Neuronal stem cell (in vitro differentiated cells): ENCODE measurements at places on chromosomes 13 and 19.

DNA sequence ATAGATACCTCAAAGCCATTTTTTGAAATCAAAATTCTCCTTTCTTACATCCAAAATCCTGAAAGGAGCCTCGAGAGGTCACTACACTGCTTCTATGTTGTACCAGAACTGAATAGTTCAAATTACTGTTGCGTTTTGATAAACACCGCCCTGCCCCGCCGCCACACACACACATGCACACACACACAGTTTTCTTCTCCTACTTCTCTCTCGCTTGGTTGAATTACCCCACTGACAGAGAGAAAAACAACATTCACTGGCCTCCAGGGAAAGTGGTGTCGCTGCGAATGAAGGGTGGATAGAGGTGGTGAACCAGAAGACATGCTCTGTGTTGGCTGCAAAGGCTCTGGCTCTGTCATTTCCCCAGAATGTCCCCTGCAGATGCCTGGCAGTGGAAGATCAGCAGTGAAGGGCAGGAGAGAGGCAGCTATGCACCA lies 183.4 kb upstream of the RFC3 start:
- DNase-seq, result no peak

GRCh38 chr19:1076046-1076386 lies 9.0 kb downstream of the ARHGAP45 start:
- DNase-seq, result no peak

DNA sequence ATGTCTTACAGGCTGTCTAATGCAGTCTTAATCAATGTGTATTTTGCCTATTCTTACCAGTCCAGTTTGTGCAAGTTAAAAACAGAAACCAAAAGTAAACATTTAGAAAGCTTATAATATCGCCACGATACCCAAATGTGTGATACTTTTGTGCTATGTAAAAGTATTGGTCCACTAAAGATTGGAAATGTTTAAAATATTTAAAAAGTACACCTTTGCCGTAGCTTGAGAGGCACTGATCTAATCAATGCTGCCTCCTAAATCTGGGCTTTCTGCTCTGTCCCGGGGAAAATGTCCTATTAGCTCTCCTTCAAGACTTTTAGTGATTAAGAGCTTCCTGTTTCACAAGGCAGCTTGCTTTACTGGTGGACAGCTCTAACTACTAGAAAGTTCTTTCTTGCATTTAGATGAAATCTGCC lies 64.7 kb downstream of the DNAJC15 start:
- DNase-seq, result no peak

- no peak for DNase-seq
Observed at GRCh38 chr19:35822579-35822978, 9.9 kb upstream of the PRODH2 start.

DNA sequence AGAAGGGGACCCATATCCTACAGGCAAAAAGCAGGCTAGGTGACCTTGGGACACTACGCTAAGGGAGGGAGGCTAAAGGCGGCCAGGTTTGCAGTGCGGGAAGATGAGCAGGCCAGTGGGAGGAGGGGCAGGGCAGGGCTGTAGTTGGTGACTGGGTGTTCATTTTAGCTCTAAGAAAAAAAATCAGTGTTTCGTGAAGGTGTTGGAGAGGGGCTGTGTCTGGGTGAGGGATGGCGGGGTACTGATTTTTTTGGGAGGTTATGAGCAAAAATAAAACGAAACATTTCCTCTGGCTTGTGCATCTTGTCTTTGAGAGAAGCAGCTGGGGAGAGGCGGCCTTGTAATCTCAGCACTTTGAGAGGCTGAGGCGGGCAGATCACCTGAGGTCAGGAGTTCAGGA lies 4.3 kb upstream of the NUP62 start:
- no peak for DNase-seq

GRCh38 chr19:42081584-42082203 lies 5.7 kb downstream of the ZNF574 start:
- DNase-seq, result no peak

DNA sequence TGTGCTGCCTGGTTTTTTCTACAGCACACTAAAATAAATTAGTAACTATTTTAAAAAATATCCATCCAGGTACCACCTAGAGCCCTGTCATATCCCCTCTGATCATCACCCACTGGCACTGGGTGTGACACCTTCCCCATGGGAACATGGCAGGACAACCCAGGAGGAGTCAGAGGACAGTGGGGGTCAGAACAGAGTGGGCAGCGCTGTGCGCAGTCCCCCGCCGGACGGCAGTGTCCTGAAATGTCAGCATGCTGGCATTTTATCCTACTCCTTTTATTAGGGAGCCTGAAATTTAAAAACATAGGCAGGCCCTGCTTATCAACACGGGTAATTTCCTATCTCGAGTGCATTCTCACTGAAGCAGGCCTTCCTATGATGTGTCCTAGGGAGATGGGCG lies 42.1 kb upstream of the GAS6 start:
- DNase-seq, result no peak

DNA sequence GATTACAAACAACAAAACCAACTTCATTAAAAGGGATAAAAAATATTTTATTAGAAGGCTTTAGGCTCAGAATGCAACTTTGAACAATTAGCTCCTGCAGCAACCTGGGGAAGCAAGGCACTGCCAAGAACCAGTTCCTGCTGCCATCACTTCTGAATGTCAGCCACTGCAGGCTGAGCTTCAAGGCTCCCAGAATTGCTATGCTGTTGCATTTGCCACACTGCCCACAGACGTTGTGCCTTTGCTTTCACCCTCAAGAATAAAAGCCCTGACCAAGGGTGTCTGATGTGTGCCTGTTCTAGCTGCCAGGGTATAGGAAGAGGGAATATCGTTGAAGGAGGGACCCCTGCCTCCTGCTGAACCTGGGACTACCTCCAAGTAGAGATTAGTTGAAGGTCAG lies 238.4 kb downstream of the ITGBL1 start:
- DNase-seq, result no peak

DNA sequence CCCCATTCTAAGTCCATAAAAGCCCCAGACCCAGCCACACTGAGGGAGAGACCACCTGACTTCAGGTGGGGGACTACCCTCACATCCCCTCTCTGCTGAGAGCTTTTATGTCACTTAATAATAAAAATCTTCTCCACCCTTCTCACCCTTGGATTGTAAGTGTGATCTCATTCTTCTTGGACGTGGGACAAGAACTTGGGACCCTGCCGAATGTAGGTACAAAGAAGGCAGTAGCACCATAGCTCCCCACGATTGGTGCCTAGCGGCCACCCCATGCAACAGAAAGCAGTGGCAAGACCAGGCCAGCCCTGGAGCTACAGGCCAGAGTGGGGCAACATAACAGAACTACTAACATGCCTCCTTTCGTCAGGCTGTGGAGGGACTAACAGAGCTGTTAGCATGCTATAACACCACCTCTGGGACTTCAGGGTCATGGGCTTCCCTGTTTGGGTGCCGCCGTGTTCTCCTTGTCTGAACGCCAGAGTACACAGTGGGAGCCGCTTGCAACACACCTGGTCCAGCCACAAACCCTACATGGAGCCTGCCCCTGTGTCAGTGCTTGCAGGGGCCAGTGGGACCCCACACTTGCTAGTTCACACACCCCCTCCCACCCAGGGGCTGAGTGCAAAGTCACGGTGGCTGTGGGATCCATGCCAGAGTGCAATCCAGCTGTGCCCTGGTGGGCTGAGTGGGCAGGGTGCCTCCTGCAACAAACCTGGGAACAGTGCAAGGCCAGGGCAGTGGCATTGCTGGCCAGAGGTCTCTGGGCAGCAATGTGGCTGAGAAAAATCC lies 5.2 kb upstream of the FBXO17 start:
- DNase-seq, result no peak

- DNase-seq, result peak; percentile 15
Observed at GRCh38 chr13:32824675-32825074, 191.5 kb upstream of the KL start.

- DNase-seq, result no peak
Observed at GRCh38 chr13:102999499-102999898, 66.7 kb downstream of the SLC10A2 start.

GRCh38 chr19:48394331-48395169 lies 1.1 kb downstream of the GRIN2D start:
- no peak for DNase-seq

DNA sequence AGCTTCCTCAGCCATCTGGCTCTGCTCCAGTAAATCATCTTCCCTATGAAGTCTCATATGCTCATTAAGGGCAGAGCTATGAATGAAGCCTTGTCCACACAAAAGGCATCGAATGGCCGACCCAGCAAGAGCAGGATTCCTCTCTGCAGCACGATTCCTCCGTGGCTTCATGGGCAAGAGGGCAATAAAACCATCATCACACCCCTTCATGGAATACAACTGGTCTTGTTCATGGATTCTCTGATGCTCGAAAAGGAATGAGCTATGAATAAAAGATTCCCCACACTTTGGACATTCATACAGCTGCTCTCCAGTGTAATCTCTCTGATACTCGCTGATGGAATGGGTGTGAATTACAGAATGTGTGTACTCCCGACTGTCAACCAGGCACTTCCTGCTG lies 25.9 kb downstream of the PEG3 start:
- no peak for DNase-seq

GRCh38 chr19:46697204-46697960 lies 19.5 kb downstream of the PRKD2 start:
- DNase-seq, result peak; percentile 89

DNA sequence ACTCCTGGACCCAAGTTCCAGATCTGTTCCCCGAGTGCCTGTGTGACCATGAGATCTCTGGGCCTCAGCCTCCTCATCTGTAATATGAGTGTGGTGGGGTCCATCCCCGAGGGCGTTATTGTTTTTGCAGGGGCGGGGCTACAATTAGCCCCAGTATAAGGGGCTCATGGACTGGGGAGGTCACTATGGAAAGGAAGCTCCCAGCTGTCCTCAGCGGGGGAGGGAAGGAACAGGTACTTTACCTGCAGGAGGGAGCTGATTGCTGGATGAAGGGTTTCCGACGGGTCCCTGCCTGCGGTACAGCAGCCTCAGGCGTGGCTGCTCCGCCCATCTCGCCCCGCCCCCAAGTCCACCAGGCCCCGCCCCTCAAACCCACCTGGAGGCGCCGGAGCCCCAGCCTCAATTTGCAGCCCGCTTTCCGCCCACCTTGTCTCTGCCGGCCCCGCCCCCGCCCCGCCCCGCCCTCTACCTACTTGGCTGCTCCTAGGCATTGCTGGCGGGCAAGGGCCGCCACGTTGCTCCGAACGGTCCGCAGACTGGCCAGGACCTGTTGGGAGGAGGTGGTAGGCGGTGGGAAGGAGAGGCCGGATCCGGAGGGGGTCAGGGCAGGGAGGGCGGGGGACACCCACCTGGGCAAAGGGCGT lies 5.5 kb downstream of the PDE4C start:
- DNase-seq, result no peak

GRCh38 chr13:50133358-50133953 lies 118.2 kb downstream of the KCNRG start:
- no peak for DNase-seq

DNA sequence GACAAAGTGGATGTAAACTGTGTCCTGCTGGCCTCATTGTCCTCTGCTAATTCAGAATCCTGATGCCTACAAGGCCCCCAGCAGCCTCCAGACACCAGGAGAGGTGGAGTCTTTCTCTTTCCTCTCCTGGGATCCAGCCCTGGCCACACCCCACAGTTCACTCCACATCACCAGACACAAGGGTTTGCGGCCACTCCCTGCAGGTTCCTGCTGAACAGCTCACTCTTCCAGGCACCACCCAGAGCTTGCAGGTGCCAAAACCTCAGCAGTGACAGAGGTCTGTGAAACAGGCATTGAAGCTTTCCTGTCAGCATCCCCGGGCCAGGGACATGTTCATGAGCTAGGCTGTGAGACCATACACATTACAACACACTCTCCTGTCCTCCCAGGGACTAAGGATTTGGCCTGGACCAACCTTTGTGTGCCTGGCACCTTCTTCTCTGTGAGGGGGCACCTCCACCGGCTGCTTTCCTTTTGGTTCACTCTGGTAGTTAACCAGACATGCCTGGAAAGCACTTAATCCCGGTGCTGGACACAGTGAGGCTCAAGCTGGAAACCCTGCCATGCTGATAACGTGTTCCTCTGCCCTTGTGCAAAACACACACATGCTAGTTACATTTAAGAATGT lies 11.1 kb upstream of the ATP12A start:
- no peak for DNase-seq

GRCh38 chr13:23656637-23657371 lies 86.6 kb downstream of the TNFRSF19 start:
- no peak for DNase-seq

DNA sequence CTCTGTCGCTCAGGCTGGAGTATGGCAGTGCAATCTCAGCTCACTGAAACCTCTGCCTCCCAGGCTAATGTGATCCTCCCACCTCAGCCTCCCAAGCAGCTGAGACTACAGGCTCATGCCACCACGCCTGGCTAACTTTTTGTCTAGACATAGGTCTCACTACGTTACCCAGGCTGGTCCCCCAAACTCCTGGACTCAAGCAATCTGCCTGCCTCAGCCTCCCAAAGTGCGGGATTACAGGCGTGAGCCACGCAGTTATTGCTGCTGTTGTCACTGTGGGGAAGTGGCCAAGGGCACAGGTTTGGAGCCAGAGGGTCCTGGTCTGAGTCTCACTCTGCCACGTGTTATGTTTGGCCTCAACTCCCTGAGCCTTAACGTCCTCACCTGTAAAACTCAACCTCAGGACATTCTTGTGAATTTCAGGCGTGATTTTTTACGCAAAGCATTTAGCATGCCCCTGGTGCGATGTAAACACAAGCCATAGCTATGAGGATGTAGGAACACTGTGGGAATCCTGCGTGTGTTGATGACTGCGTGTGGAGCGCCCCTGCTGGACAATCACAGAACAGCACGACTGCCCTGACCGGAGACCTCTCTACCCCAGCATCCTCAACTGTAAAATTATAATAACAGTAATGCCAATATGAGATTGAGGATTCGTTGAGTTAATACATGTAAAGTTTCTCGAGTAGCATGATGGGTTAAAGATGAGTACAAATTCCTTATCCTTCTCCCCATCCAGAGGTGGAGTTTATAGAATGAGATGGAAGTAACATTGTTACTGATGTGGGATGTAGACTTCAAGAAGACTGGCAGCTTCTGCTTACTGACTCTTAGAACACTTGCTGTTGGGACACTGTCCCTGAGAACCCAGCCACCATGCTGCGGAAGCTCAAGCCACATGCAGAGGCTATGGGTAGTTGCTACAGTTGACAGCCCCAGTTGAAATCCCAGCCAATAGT lies 41.8 kb upstream of the PNMA8B start:
- no peak for DNase-seq

DNA sequence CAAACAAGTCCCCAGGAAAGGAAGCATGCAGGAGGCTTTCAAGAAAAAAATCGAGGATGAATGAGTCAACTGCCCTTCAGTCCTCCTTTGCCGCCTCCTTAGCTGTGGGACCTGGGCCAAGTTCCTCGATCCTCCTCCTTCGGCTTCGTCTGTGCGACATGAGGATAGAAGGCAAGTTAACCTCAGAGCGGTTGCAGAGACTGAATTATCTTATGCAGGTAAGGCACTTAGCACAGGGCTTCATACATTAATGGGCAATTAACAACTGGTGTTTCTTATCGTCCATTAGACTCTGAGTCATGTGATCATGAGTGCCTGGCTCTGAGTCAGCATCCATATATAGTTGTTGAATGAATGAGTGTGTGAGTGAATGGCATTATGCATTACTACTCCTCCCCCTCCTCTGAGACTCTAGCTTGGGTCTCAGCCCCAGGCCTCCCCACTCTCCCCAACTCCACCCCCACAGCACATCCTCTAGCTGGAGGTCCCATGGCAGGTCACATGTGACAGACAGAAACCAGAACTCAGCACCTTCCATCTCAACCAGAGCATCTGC lies 1.6 kb upstream of the TTC9B start:
- no peak for DNase-seq

- no peak for DNase-seq
Observed at GRCh38 chr19:16100524-16100923, 11.2 kb upstream of the RAB8A start.
